Kidney epithelial cell (primary cell): ENCODE measurements at places on chromosomes 5 and 9.

DNA sequence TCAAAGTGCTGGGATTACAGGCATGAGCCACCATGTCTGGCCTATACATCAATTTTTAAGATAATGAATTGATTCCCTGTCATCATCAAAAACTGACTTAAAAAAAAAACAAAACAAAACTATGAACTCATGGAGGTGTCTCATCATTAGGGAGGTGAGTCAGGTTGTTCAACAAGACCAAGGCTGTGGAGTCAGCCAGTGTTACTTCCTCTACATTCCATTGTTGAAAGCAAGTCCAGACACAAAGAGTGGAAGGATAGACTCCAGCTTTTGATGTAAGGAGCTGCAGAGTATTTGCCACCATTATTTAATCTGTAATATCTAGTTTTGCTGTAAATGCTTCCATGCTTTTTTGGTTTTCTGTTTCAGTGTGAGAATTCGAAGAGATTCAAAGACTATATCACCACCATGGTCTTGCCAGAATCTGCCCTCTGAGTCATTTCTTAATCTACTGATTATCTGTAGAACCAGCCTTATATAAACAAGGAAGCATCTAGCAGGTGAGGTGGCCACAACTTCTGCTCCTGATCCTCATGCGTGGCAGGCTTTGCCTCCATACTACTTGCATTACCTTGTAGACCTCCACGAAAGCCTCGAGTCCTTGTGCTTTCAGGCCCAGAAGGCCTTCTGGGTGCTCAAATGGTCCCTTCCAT, 156.1 kb downstream of the FGF1 start:
- no peak for DNase-seq

DNA sequence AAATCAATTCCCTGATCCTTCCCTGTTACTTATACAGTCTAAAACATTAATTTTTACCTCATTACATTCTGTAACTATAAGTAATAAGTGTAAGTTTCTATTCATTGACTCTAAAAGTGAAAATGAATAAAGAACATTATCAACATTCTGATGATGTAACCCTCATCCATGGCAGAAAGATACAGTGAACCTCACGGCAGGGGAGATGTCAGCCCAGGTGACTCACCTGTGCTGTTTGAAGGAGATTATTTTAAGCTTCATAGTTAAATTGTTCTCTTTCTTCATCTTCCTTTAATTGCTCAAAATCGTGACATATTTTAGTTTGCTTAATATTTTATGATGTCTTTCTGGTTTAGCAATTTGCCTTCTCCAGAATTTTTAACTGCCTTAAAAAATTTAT, 268.1 kb downstream of the FSTL4 start:
- DNase-seq = no peak

DNA sequence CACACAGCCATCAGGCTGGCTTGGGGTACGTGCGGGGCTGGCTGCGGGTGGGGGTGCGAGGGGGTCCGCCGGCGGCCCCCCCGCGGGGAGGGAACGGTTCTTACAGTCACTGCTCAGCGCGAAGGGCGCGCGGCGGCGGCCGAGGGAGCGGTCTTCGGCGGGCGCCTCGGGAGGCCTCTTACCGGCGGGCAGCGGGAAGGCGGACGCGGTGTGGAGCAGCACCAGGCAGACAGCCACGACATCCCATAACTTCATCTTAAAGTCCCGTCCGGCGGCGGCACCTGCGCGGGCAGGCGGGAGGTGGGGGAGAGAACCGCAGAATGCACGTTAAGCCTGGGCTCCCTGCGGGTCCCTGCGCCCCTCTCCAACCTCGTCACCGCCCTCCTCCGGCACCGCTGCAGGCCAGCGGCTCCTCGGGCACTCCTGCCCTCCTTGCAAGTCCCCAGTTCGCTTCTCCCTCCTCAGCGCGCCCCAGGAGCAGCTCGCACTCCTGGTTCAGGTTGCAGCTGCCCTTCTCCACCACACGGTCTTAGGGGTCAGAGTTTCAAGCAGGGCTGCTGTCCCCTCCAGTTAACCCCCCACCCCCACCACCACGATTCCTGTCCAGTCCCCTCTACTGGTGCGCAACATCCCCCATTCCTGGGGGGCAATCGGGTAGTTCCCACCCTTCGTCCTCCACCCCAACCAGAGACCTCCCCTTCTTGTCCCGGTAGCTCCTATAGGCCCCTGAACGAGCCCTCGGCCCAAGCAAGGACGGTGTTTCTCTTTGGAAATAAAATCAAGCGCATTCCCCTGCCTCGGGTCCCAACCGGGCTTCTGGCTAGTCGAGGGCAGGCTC, 5.1 kb downstream of the GDNF start:
- DNase-seq = no peak

GRCh38 chr5:73236541-73237128, 63.6 kb downstream of the TMEM174 start:
- no peak for DNase-seq

GRCh38 chr9:33350310-33350709, 52.1 kb downstream of the AQP7 start:
- no peak for DNase-seq

DNA sequence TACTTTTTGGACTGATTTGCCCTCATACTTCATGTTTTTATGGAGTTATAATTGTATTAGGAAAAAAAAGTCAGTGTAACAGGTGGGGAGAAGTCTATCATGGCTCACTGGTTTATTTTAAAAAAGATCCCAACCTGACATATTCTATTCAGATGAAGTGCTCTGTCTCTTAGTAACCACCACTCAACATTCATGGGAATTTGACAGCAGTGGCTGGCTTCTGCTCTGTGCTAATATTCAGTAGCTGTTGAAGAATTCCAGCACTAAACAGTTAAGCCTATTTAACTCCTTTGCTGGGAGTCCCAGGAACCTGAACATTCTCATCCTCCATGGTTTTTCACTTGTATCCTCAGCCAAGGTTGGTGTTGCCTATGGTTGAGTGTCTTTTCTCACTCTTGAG, 23.1 kb downstream of the CMYA5 start:
- DNase-seq = no peak

DNA sequence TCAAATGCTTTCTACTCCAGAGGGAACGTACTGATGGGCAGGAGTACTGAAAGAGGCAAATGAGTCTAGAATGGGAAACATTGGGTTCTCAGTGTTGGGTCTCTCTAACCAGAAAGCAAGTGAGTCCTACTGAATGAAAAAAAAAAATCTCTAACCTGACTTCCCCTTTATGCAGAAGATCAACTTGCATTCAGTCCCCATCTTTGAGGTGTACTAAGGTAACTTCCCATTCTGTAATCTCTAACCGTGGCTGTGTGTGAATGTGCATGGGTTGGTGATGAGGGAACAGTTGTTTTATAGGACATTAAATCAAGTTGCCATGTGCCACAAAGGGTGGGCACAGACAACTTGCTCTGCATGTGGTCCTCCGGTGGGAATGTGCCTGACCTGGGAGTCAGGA, 264.6 kb upstream of the CLINT1 start:
- no peak for DNase-seq

DNA sequence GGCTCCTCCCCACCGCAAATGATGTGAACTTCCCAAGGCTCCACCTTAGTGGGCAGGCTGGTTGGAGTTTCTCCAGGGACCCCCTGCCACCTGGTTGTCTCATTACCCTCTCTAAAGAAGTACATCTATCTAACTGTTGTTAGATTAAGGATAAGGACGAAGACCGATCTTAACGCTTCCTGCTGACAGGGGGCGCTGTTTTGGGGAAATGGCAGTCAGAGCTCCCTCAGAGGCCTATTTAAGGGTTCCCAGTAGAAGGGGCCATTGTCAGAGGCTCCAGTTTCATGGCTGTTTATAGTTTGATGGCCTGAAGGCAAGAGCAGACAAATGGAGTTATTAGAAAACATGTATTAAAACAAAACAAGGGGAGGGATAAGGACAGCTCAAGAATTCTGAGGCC, 100.1 kb downstream of the SPEF2 start:
- DNase-seq = no peak

DNA sequence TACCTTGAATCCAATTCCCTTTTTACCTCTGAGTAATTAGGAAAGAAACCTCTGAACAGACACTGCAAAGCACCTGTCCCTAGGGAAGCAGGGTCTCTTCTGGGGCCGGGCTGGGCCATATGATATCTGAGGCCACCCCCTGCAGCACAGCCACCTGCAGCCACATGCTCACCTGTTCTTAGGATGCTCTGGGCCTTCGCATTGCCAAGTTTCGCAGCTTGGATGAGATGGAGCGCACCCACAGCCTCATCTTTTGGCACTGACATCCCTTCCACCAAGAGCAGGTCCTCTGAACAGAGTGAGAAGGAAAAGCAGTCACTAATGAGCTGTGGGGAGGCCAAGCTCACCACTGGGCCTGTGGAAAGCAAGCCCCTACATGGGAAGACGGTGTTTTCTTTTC, 27.3 kb downstream of the CLTA start:
- no peak for DNase-seq

DNA sequence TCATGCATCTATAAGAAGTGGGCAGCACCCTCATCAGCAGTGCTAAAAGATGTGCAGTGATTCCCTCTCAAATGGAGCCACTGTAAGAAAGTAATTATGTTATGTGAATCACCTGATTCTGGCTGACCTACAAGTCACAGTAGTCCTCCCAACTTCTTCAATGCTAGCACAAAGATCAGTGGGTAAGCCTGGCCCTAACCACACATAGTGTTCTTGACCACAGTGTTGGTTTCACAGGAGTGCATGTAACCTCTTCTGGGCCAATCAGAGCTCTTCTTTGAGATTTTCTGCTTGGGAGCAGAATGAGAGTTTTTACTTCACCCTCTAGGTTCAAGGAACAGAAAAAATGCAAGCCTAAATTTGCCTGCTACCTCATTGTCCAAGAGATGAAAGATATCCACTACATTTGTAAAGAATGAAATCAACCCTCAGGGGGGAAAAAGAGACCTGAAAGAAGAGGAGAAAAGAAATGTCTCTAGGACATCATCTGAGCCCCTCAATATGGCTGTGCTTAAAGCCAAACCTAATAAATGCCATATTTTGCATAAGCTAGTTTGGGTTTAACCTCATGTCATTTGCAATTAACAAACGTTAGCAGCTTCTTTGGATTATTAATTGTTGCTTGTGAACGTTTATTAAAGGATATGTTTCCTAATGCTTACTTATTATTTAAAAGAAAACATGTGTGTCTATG, 65.3 kb upstream of the ADRB2 start:
- no peak for DNase-seq

DNA sequence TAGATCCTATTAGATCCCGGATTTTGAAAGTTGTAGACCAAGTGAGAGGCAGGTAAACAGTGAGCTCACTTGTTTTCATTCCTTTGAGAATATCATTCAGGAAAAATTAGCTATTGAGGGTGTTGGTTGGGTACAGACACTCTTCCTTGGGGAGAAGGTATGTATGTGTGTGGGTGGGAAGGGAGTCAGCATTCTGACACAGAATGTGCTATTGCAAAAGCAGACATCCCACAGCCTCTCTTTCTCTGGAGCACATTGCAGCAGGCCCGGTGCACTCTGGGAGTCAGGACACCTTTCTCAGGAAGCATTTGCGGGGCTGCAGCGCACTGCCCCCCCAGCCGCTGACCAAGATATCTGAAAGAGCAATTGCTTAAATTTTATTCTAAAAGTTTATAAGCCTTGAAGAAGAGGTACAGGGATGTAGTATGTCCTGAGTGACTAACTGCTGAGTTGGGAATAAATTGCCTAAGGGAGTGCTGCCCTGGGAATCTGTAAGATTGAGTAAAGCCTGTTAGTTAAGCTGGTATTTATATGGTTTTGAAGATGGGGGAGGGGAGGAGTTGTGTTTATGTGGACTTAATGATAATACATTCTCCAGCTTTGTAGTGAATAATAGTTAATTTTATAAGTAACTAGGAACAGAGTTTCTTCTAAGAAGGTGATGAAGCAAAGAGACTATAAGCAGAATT, 5.2 kb downstream of the TNFAIP8 start:
- no peak for DNase-seq

- no peak for DNase-seq
These were observed 270.1 kb downstream of the DNAH5 start for GRCh38 chr5:13674391-13674790.

DNA sequence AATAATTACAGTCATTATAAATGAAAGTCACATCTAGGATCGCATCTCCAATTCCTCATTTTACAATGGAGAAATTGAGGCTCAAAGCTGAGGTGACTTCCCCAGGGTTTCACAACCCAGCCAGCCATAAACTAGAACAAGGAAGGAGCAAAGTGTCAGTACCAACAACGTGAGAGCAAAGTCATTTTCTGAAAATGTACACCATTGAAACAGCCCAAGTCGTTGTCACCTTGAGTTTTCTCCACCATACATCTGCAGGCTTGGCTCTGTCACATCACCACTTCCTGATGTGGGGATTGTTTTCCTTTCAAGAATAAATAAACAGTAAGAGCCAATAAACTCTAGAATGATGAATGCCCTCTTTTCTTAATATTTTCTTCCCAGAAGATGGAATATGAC, 184.5 kb upstream of the PTGER4 start:
- no peak for DNase-seq

DNA sequence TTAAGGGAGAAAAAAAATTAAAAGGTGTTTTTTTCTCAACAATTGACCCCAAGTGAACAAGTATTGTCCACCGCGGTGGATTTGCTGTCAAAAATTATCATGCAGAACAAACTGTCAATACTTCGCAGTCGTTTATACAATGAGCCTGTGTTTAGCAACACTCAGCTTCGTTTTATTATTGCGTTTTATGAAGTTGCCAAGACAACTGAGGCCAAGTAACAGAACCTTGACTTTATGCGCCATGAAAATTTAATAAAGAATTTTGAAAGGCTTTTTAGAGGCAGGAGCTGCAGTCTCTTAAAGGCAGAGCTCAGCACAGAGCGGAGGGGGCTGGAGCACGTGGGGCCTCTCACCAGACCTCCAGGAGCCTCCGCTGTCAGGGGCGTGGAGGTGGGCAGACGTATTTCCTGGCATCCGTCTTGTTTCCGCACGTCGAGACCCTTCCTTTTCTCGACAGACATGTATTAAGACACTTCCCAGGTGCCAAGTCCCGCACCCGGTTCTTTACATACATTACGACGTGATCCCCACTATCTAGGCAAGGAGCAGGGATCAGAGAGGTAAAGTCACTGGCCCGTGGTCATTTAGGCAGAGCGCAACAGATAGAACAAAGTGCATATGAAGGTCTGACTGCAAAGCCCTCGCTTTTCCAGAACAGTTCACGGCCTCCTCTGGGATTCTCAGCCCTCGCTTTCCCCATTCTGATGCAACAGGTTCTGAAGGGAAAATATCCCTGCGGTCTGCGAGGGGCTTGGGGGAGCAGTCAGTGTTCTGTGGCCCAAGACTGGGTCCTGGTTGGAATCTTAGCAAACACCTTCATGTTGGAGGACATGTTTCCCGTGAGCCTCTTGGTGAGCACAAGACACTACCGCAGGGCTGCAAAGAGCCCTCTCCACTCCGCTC, 164.4 kb downstream of the DAB2IP start:
- no peak for DNase-seq
